Stromal cell of bone marrow (primary cell): ENCODE measurements at places on chromosomes 12 and 14.

GRCh38 chr12:9449181-9449580 is 158.5 kb downstream of the KLRB1 start:
- DNase-seq = no peak

GRCh38 chr14:57785058-57785457 is 80.8 kb downstream of the SLC35F4 start:
- DNase-seq = no peak

DNA sequence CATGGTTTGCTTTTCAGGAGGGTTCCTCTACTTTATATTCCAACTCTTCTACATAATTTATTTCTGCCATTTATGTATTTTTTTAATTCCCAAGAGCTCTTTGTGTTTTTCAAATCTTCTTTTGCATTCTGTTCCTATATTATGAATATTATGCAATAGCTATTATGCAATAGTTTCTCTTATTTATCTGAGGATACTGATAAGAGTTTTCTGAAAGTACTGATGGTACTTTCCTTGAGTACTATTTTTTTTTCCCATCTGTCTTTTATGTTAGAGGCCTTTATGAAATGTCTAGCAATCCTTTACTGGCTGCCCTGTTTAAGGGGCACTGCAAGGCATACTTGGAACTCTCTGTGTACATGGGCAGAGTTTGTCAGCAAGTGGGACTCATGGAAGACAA is 93.4 kb downstream of the SLC41A2 start:
- no peak for DNase-seq

- no peak for DNase-seq
Measured at GRCh38 chr12:91836264-91836663, 309.4 kb downstream of the BTG1 start.

- DNase-seq = no peak
Measured at GRCh38 chr14:95959317-95959716, 79.8 kb upstream of the C14orf132 start.

DNA sequence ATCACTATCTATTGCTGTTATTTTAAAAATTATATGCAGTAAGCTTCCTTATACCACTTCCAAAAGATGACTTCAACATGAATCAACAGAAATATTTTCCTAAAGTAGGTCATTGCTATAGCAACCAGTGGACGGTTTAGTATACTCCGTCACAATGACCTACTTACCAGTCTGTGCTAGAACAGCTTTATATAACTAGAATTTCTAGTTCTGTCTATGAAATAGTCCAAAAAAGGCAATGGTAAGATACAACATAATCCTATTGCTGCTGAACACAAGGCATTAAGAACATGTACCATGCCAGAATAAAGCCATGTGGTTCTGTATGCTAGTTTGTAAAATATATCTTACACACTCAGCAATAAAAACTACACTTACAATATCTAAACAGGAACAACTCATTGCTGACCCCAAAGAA is 40.7 kb upstream of the MTERF2 start:
- peak; percentile 93 for DNase-seq

DNA sequence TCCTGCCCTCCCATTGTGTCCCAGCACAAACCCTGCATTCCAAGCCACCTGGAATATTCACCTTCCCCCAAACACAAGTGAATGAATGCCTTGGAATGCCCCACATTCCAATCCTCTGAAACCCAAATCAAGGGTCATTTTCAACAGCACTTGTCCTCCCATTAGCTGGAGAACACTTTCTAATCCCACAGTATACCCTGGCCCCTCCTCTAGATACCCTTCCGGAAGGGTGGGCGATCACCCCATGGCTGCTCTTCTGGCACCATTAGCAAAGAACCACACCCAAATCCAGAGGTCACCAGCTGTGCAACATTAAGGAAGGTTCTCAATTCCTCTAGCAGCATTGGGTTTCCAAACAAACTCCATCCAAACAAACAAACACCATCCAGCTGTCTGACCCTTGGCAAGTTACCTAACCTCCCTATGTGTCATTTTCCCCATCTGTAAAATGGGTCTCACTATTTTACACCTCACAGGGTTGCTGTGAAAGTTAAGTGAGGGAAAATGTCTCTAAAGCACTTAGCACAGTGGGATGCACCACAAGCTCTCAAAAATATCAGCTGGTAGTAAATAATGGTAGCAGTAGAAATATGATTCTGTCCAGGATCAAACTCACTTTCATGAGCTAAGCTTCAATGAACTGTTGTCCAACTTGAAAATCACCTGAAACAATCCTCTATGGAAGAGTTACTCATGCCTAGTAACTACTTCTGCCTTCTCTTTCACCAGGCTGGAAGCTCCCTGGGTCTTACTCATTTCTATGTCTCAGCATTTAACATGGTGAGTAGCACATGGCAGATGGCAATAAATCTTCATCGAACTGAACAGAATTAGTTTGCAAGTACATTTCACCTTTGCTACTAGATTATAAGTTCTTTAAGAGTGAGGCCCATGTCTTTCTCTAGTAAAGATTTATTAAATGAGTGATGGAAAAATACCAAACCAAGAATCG is 5.3 kb downstream of the NUAK1 start:
- DNase-seq = no peak

- DNase-seq = peak; percentile 67
Measured at GRCh38 chr14:85702997-85703396, 173.1 kb downstream of the FLRT2 start.

GRCh38 chr14:59020382-59020781 is 168.1 kb upstream of the DAAM1 start:
- DNase-seq = no peak

DNA sequence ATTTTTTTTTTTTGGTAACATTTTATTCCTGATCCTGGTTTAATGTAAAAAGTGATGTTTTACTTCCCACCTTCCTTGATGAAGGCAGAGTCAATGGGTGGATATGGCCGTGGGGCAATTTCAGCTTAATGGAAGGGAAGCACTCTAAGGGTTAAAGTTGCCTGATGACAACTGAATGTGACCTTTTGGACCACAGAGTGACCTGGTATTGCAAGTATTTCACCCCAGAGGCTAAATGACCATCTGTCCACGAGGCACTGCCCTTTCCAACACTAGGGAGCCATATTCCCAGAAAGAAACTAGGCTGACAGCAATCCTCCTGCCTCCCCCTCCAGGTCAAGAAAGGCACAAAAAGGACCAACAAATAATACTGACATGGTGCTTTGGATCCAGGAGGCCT is 4.8 kb downstream of the CCDC177 start:
- DNase-seq = no peak

GRCh38 chr12:52125476-52125900 is 46.0 kb downstream of the SMIM41 start:
- no peak for DNase-seq

DNA sequence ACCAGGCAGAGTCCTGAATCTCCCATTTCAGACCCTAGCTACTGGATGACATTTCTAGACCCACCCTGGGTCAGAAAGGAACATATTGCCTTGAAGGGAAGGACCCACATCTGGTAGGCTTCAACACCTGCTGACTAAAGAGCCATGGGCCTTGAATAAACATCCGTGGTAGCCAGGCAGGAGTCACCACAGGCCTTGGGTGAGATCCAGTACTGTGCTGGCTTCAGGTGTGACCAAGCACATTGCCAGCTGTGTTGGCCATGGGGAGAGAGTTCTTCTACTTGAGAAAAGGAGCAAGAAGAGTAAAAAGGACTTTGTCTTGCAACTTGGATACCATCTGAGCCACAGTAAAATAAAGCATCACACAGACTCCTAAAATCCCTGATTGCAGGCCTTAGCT is 332.6 kb downstream of the SLC16A7 start:
- no peak for DNase-seq

DNA sequence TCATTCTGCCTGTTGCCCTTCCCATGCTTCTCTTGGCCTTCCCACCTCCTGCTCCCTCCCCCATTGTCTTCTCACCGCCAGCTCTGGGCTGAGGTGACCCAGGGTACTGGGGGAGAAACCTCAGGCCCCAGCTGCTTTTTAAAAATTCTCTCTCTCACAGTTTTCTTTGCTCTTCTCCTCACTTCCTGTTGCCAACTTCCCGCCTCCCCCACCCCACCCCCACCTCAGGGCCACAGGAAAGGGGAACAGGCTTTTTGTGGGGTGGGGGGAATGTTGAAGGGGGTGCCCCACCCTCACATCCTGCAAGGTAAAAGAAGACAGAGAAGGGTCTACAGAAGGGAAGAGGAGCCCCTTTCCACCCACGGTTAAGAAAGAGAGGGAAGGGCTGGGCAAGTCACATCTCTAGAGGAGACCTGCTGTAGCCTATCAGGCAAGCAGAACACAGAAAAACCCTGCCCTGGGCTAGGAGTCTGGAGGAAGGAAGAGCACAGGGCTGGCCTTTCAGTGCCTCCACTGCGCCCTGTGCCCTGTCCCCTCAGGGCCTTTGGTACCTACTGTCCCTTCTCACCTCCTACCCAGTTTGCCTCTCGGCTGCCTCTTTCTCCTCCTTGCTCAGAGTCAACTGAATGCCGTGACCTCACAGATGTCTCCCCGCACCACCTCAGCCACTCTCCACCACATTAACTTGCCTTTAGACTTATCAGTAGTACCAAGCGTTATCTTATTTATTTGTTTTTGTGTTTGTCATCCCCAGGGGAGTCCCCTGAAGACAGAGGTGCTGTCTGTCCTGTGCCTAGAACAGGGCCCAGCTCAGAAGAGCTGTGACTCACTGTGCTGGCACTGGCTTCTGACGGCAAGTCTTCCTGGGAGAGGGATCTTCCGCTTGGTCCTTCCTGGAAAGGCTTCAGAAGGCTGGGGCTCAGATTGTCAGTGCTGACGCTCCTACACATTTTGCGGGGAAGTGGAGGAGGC is 1.7 kb downstream of the ARHGAP9 start:
- no peak for DNase-seq

GRCh38 chr12:43066471-43066870 is 476.9 kb upstream of the PRICKLE1 start:
- DNase-seq = no peak

- no peak for DNase-seq
Measured at GRCh38 chr12:5305425-5305824, 126.5 kb upstream of the NTF3 start.
